ENCODE measurements at places on chromosomes 7 and 10.

DNA sequence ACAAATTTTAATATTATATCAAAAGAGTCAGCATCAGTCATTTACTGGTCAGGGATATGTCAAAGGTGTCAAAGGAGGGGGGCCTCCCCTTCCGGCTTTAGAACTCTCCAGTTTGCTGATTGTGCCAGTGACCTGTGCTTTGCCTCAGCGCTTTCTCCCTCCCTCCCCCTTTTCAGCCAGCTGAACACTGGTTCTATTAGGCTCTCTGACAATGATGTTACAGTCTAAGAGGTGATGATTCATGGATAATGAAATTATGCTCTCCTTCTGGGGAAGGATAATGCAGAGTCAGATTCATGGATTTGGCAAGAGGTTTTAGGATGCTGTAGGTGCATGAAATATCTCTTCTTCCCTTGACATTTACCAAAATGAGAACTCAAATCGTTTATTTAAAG lies 6.1 kb downstream of the LRRTM3 start:
- no peak for DNase-seq

- no peak for DNase-seq
Observed at GRCh38 chr10:102691285-102692066, 22.7 kb downstream of the ARL3 start.

- DNase-seq = no peak
Observed at GRCh38 chr7:85685901-85686300, 499.0 kb upstream of the SEMA3D start.

GRCh38 chr7:14270099-14270498 lies 280.6 kb upstream of the ETV1 start:
- DNase-seq = no peak

DNA sequence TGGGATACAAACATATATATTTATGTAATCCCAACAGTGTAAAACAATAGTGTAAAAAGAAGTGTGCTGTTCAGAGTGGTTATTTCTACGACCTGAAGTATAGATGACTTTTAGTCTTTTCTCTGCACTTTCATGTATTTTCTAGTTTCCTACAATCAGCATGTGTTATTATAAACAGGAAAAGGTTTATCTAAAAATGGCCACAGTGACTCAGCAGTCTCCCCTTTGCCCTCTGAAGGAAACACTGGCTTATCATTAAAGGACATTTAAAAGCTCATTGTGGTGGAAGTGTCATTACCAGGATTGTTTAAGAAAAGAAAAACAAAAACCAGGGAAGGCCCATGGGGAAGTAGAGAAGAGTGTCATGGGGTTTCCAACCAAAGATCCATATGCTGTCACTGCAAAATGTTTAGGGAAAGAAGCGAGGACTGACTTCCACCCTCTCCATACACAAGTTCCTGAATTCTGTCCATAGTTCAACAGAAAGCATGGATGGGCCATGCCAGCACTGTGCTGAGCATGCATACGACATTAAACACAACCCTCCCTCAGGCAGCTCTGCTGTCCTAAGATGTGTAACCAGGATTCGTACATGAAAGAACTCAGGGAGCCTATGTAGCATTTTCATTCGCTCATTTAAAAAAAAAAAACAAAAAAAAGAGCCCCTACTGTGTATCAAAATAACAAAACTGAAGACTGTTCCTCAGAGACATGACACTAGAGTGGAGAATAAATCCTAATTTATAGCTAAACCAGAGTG lies 10.2 kb downstream of the CYREN start:
- no peak for DNase-seq

- DNase-seq = no peak
Observed at GRCh38 chr10:80443531-80443974, 10.6 kb upstream of the TSPAN14 start.

- no peak for DNase-seq
Observed at GRCh38 chr10:70054902-70055301, 2.3 kb downstream of the MACROH2A2 start.

DNA sequence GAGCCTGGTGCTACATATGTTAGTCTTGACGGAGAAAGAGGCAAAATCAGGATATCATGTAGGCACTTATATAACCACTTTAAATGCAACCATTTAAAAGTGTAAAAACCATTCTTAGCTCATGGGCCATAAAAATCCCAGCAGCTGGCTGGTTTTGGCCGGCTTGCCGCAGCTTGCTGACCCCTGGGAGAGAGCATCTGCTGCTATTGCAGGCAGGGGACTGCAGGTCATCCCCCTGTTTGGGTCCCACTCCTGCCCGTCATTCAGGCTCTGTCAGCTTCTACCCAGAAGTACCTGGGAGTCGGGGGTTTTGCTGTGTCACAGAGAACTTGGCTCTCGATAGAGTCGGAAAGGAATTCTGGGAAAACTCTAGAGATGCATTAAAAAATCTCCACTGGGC lies 187.4 kb downstream of the CUX1 start:
- no peak for DNase-seq

DNA sequence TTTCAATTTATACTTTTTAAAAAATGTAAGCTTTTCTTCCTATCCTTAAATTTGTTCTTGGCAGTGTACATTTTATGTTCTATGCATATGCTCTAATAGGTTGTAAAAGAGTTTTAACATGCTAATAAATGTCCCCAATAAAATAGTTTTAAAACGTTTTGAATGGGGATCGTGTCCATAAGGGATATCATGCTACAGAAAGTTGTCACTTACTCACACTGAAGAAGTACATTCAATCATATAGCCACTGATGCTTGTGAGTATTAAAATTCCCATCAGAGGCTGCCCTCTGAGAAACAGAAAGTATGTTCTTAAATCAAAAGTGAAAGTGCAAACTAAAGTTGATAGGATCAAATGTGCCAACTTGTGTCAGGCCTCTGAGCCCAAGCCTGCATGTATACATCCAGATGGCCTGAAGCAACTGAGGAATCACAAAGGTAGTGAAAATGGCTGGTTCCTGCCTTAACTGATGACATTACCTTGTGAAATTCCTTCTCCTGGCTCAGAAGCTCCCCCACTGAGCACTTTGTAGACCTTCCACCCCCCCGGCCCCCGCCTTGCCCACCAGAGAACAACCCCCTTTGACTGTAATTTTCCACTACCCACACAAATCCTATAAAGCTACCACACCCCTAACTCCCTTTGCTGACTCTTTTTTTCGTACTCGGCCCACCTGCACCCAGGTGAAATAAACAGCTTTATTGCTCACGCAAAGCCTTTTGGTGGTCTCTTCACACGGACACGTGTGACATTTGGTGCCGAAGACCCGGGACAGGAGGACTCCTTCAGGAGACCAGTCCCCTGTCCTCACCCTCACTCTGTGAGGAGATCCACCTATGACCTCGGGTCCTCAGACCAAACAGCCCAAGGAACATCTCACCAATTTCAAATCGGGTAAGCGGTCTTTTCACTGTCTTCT lies 877 bp upstream of the NOD1 start:
- DNase-seq = no peak

- no peak for DNase-seq
Observed at GRCh38 chr7:104156842-104157277, 51.0 kb downstream of the ORC5 start.

DNA sequence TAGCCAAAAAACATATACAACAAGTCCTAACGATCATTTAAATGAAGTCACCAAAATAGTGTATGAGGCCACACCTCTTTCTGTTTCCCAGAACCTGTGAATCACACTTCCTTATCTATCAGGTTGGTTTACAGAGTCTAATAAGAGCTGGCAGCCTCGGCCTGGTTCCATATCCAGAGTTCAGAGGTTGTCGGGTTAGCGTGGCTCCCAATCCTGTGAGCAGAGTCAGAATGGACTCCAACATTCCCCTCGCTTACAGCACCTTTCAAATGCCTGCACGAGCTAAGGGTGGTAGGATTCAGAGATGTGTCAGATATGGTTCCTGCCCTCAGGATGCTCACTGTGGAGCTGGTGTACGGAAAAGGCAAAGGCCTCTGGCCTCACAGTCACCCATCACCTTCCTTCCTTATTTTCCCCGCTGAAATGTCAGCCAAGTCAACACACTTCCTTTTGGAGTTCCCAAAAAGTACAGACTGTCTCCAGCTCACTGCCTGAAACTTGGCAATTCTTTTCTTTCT lies 6.0 kb downstream of the IL15RA start:
- no peak for DNase-seq

DNA sequence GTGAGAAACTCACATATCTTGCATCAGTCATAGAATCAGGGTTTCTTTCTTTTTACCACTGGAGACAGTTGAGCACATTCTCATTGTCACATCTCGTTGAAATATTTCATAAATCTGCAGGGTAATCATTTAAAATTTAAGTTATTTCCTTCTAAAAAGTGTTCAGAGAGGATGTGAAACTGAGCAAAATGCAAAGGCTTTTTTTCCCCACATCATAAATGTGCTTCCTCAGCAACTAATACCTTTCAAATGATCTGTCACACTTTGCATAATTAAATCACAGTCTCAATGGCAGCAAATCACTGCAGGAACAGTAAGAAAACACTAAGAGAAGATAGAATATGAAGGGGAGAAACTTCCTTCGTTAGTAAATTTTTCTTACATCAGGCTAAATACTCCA lies 187.5 kb downstream of the EVX1 start:
- no peak for DNase-seq

- DNase-seq = peak; percentile 32
Observed at GRCh38 chr10:96225119-96225518, 46.2 kb downstream of the BLNK start.

DNA sequence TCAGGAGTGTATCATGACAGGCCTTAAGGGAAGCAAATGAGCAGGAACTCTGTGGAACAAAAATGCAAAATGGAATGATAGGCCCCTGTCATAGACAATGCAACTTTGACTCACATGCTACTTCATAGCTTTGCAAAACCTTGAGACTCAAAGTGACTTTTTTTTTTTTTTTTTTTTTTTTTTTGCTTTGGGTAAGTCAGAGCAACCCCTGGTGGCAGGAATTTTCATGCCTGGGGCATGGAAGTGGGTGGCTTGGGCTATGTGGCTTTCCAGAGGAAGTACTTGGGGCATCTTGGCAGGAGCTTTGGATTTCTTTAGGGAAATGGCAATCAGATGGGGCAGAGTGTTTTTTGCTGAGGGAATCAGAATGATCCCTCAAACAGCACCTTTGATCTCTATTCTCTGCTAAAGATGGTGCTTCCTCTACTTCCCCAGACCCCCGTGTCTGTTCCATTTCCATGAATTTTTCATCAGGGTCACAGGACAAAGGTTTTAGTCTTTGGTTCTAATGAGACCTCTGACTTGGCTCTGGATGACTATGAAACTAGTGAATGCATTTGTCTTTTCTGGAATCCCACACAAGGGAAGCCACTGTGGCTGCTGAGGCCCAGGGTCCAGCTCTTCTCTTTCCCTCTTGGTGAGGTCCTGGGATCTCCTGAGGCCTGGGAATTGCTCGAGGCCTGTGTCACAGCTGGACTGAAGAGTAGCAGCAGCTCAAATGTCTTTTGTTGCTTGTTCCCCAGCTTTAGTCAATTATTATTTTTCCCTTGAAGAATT lies 62.8 kb downstream of the TACC2 start:
- no peak for DNase-seq

DNA sequence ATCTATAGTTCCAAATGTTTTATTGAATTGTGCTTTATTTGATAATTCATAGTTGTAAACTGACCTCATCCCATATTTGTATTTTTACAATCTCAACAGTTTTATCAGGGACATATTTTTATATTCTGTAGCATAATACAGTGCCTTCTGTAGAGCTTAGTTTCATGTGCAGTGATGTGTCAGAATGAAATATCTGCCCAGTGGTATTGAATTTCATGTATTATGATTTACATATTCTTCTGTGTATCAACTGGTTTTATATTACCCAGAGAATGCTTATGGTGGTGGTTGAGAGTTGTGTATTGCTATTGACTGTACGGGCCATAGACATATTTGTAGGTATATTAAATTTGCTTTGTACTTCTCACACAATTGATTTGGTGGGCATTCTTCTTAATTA lies 89.9 kb downstream of the KAT6B start:
- no peak for DNase-seq

- DNase-seq = no peak
Observed at GRCh38 chr7:142608630-142609428, 140.4 kb upstream of the PRSS1 start.

DNA sequence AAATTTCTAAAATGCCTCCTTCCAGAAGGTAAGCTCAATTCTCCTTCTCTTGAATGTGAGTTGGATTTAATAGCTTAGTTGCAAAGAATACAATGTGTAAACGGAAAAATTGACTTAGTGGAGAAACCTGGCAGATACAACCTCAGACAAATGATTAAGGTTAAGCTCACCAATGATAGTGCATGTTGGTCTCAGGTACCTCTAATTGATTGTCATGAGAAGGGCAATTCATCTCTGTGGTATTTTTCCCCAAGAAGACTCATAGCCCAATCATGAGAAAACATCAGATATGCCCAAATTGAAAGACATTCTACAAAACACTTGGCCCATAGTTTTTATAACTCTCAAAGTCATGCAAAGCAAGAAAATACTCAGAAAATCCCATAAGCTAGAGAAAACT lies 36.2 kb upstream of the TMEM106B start:
- no peak for DNase-seq

GRCh38 chr10:113028456-113029440 lies 78.7 kb downstream of the TCF7L2 start:
- no peak for DNase-seq

- no peak for DNase-seq
Observed at GRCh38 chr7:14836006-14836405, 66.5 kb downstream of the DGKB start.

DNA sequence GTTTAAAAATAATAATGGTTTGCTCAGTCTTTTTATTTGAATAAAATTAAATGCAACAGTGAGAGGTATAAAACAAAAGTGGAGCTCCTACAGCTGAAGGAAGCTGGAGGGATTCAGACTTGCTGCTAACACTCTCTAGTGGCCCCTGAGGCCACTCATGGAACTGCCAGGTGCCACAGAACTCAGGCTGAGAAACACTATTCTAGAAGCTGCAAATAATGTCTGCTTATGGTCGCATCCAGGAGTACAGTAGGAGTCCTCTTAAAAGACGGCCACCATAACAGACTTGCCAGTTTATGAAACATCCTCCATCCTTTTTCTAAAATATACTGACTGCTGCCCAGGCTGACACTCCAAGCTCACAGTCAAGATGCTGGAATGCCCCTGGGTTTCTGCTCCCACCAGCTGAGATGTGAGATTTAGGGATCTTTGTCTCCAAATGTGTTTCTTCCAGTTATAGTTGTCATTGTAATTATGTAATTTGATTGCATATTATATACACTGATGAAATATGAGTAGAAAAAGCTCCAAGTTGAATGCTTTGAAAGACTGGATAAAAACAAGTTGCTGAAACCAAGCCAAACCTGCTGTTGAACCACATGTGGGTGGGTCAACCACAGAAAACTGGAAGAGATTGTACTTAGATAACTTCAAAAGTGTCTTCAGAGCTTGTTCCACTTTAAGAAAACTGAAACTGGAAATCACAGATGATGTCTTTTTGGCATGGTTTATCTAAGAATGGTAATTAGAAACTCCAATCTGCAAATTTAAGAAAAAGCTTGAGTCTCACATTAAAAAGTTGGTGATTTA lies 213.7 kb upstream of the AOAH start:
- no peak for DNase-seq

DNA sequence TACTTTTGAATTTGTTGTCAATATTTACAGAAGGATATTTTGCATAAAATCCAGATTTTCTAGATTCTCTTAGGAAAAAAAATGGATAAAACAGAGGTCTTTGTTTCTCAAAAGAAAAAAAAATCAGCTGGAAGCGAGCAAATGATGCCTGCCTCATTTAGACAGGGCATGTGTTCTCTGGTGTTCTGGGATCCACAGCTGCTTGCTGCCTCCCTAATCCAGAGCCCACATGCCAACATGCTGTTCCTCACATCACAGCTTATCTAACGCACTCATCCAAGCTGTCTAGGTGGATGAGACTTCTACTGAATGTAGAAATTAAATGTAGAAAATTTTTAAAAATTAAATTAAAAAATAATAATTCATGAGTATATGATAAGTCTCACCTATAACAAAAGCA lies 630.1 kb downstream of the SORCS1 start:
- DNase-seq = no peak

Data from pancreas (tissue), 10 donors.